ENCODE measurements at places on chromosomes 4 and X.

- DNase-seq: no peak
Measured at GRCh38 chrX:37875675-37876074, 28.3 kb upstream of the DYNLT3 start.

DNA sequence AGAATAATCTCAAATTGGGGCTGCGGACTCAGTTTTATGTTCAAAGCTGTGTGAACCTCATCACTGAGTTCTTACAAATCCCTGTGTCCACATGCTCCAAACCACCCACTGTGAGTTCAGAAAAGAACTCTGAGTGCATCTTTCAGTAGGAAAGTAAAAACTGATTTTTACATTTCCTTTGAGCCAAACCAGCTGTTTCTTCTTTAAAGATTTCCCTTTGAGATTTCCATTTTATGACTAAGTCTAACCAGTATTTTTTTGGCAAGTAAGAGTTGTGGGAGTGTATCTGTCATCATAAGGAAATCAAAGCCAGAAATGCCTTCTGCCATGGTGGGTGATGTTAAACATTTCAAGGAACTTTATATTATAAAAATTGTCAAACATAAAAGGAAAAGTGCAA, 100.0 kb downstream of the TET2 start:
- no peak for DNase-seq

- no peak for DNase-seq
Measured at GRCh38 chrX:106672527-106672926, 54.0 kb upstream of the RNF128 start.

DNA sequence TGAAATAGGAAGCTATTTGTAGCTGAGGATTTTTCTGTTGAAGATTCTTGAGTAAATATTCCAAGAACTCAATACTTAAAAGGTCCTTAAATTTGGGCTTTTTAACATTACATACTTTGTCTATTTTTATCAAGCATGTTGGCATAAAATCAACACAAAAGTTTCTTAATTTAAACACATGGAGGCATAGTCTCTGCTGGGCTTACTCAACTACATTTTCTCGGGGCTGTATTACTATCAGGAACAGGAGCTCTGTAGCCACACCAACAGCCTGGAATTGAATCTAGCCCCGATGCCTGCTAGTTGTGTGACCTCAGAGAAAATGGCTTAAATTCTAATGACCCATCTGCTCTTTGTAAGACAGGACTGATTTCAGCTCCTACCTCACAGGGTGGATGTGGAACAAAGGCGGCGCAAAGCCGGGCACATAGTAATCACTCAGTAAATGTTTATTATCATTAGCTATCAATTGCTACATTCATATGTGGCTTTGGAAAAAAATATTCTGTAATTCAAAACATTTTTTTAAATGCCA, 207.0 kb downstream of the NSUN7 start:
- DNase-seq: no peak

DNA sequence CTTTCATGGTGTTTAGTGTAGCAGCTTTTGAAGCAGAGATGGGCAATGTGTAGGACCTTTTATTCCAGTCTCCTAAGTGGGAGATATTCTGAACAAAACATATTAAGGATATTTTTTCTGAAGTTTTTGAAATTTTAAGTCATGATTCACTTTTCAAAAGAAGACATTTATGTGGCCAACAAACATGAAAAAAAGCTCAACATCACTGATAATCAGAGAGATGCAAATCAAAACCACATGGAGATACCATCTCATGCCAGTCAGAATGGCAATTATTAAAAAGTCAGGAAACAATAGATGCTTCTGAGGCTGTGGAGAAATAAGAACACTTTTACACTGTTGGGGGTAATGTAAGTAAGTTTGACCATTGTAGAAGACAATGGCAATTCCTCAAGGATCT, 76.0 kb downstream of the FAT4 start:
- DNase-seq: no peak

GRCh38 chr4:15832523-15833451, 54.7 kb downstream of the CD38 start:
- DNase-seq: no peak

GRCh38 chr4:17877661-17878060, 66.9 kb downstream of the NCAPG start:
- DNase-seq: no peak

DNA sequence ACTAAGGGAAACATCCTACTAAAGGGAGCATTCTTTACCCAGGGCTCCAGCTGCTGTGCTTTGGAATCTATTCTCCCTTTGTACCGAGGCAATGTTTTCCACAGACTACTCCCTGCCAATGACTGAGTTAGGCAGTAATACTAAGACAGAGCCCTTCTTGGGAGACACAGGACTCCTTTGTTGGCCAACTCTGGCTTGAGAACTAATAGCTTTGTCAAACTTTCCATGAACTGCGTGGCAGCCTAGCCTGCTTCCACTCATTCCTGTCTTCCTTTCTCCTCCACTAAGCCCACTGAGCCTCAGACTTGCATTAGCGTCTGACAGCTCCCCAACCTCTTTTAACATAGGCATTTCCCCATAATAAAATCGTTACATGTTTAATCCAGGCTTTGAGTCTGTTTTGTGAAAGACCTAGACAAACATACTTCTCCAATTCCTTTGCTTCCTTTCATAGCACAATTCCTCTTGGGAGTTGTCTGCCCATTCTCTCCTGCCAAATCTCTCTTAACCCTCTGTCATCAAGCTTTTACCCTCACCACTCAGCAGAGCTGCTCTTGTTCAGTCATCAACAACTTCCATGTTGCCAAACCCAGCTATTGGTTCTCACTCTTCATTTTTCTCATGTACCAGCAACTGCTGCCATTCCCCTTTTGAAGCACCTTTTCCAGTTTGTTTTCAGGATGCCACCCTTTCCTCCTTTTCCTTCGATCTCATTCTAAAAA, 300.3 kb upstream of the IGFBP7 start:
- DNase-seq: no peak

DNA sequence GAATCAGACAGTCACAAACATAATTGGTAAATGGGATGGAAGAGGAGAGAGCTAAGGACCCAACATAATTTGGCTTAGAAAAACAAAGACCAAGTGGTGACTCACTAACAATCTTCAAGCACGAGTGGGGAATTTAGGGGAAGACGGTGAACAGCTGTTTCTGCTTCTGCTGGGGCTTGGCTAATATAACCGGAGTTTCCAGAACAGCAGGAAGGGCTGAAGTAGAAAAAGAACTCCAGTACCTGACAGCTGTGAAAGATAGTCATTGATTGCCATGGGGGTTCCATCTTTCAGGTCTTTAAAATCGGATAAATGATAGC, 290.9 kb upstream of the LDB2 start:
- DNase-seq: no peak

- no peak for DNase-seq
Measured at GRCh38 chr4:16199093-16199492, 27.2 kb downstream of the TAPT1 start.
